Esophagus muscularis mucosa (tissue), 4 donors: ENCODE measurements at places on chromosomes 5 and 9.

GRCh38 chr5:79893485-79893884 lies 97.6 kb downstream of the MTX3 start:
- DNase-seq, result no peak

DNA sequence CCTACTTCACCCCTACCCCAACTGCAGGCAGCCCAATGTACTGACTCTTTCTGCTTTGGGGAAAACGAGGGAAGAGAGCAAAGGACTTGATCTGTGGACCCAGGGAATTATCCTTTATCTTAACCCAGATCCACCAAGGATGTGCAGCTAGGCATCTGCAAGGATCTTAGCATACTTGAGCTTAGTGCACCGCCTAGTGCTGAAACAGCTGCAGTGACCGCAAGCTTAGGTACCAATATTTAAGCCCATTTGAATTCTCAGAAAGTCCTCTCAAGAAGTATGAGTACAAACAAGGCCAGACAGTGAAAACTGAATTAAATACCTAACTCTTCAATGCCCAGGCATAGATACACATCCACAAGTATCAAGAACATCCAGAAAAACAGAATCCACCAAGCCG lies 576.7 kb upstream of the ADAMTS16 start:
- no peak for DNase-seq

DNA sequence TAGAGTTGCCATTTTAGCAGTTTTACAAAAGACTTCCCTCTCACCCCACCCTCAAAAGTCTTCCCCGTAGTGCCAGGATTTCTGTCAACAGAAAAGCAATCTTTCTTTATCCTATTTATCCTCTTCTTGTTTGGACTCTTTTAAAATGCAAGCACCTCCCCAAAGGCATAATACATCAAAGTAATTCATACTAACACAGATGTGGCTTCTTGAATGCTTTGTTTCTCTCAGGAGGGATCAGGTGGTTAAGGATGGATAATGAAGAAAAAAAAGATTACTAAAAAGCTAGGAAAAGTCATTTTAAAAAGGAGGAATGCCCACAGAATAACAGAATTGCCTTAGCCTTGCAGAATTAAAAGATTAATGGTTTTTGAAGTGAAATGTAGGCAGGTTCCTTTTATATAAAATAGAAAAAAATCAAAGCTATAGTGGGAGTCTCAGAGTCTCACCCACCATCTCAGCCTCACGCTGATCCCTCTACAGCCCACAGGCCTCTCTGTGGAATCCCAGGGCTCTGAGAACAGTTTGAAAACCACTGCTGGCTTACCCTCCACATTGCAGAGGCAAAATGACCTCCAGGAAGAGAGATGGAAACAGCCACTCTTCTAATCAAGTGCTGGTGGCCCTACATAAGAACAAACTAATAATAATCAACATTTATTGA lies 102.2 kb downstream of the GCNT1 start:
- DNase-seq, result no peak

- DNase-seq, result no peak
Observed at GRCh38 chr9:23220957-23221356, 605.1 kb downstream of the ELAVL2 start.

DNA sequence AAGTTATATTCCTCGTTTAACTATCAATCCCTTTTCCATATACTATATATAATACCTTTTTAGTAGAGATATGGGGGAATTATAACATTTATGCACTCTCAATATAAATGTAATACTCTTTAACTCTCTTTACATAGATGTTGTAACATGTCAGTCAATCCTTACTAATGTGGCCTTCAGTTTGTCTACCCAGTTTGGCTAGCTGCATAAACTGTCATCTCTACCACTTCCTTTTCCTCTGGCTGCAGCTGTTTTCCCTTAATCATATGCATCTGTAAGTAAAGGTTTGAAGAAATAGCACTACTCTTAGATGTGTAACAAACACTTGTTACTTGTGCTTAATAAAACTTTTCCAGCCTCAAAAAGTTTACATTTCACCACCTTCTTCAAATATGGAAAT lies 13.4 kb downstream of the ABHD17B start:
- no peak for DNase-seq

DNA sequence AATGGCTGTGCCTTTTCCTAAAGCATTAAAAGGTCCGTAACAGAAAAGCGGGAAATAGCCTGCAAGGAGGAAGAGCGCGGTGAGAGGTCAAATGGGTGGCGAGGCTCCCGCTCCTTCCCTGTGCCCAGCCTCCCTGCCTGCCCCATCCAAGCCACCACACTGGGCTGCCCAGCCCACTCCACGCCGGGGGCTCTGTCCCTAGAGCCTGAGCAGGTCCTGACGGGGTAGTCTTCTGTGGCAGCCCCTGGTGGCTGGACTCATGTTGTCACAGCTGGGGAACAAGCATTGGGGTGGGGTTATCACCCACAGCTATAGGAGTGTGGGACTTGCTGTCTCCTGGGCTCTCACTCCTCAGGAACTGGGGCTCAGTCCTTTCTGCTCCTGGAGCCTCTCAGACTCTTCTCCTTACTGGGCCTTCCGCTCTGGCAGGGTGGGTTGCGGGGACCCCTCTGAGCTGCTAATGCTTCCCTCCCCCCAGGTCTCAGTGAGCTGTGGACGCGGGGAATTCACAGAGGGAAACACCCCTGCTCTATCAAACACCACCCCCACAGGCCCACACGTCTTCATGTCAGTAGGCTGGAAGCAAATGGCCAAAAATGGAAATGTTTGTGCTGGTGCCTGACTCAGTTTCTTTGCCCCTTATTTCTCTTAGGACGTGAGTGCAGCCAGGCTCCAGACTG lies 152.4 kb upstream of the PHYKPL start:
- no peak for DNase-seq

DNA sequence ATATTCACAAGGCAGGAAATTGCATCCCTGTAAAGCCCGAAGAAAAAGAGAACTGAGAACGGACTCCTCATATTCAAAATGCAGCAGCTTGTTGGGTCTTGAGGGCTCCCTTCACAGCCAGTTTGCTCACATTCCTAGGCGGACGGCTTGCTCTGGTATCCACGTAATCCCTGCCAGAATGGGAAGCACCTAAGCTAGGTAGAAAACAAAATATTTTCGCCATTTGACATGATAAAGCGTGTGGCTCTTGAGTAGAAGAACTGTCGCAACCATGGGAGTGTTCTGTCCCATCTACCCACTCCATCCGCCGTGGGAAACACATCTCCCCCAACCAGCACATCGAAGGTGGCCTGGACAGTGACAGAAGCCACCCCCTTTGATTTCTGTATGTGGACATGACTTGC lies 183.1 kb downstream of the GAS1 start:
- peak; percentile 81 for DNase-seq

- no peak for DNase-seq
Observed at GRCh38 chr9:82140471-82140870, 151.9 kb downstream of the SPATA31D1 start.

DNA sequence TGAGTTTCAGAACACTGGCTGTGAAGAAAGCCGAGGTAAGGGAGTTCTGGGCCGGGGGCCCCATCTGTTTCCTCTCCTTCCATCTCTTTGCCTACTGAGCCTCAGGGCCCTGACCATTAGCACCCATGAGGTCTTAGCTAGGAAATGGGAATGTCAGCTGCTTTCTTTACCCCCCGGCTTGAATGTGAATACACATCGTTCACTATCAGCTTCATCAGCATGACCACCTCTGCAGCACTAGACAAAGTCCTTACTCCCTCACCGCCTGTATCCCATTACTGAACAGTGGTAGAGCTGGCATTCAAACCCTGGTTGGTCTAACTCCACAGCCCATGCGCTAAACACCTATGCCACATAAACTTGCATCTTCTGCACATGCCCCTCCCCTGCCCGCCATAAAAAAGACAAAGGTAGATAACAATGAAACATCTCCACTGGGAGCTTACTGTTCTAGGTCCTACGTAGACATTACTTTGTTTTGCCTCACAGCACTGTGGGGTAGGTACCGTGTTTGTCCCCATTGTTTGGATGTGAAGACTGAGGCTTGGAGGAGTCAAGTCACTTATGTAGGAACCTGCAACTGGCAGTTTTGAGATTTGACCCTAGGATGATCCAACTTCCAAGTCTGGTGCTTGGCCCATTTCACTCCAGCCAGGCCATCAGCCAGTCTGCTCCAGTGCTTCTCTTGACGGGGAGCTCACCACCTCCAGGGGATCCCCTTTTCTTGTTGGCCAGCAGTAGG lies 93.3 kb downstream of the AMBP start:
- DNase-seq, result no peak
